Cardiac muscle cell (in vitro differentiated cells and primary cell): ENCODE measurements at places on chromosomes 5 and 9. TPM values are rescaled to one million over a fixed set of nuclear protein-coding genes. Genes with fewer than 3 reads are reported as not detected.
A peak's percentile ranks its signal among the peaks of the same experiment; 100 is the strongest.

The FCN2 gene
- not detected in 2 replicates for total RNA-seq

- H3K27me3 ChIP-seq: peaks cover 4% of the 10 kb centered on the region
- H3K36me3 ChIP-seq: no peaks in the 10 kb centered on the region
- no peak overlapping the region for H3K4me3 ChIP-seq
- no peaks in the 10 kb centered on the region for H3K4me1 ChIP-seq
- H3K27ac ChIP-seq: no peak overlapping the region
These were observed 377.2 kb upstream of the KLF4 start for GRCh38 chr9:107866711-107867311.

The CBY3 gene
- 0.18 TPM in 1 of 2 replicates, not detected in the other for total RNA-seq

- no peaks in the 10 kb centered on the region for H3K27me3 ChIP-seq
- H3K27ac ChIP-seq: no peak overlapping the region
- peaks cover 13% of the 10 kb centered on the region for H3K36me3 ChIP-seq
- H3K4me1 ChIP-seq: no peaks in the 10 kb centered on the region
- no peak overlapping the region for H3K4me3 ChIP-seq
These were observed 148.0 kb downstream of the TARS1 start for GRCh38 chr5:33588654-33589372.

DNA sequence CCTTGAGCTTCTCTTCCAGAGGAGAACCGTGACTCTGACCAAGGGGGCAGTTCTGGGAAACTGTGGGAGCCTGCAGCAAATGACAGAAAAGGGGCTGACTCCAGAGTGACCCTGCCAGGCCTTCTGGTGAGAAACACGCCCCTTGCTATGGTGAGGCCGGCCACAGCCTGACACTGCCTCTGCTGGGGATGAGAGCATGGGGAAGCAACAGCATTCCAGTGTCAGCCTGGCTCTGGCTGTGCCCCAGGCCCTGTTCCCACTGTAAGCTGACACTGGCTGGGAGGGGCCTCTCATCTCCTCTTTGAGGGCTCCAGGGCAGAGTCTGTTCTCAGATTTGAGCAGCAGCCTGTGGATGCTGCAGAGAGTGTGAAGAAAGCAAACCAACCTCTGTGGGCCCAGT lies 180.0 kb upstream of the IL12B start:
- no peak overlapping the region for H3K4me3 ChIP-seq
- H3K27ac ChIP-seq: peak overlapping the region; percentile 96
- peaks cover 49% of the 10 kb centered on the region for H3K4me1 ChIP-seq
- DNase-seq: peak; percentile 85

The PKD2L2 gene
- not detected in 2 replicates for total RNA-seq

GRCh38 chr5:1068204-1068894 lies 43.5 kb downstream of the SLC12A7 start:
- no peak overlapping the region for H3K27ac ChIP-seq
- no peaks in the 10 kb centered on the region for H3K27me3 ChIP-seq
- no peaks in the 10 kb centered on the region for H3K4me1 ChIP-seq
- H3K4me3 ChIP-seq: no peak overlapping the region
- H3K36me3 ChIP-seq: peaks cover under 1% of the 10 kb centered on the region
